ENCODE measurements at places on chromosomes 5 and 9. TPM values are rescaled to one million over a fixed set of nuclear protein-coding genes. Genes with fewer than 3 reads are reported as not detected.

Gene ACER2
- total RNA-seq: 4.9 TPM

Gene PCDHB2
- total RNA-seq: 3.1 TPM

Gene MLANA
- not detected for total RNA-seq

Gene ISL1
- not detected for total RNA-seq

Gene PCDHAC2
- total RNA-seq: 1.9 TPM

Gene TAF11L5
- total RNA-seq: not detected

Gene IL4
- not detected for total RNA-seq

Gene BNC2
- total RNA-seq: 22.0 TPM

Gene WDR31
- total RNA-seq: 2.1 TPM

DNA sequence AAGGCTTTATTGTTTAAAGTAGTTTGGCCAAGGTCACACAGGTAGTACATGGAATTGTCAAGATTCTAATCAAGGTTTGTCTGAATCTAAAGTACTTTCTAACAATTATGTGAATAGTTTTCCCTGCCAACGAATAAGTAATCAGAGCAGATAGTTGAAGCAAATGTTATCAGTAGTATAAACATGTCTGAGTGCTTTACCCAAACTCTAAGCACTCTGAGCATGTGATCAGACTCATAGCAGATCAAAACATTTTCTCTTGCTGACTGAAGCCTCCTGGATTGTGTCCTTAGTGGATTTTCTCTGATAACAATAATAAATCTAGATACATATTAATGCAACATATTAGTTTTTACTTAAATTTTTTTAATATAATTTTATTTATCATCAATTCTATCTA is 995.0 kb downstream of the EFNA5 start:
- DNase-seq: no peak

DNA sequence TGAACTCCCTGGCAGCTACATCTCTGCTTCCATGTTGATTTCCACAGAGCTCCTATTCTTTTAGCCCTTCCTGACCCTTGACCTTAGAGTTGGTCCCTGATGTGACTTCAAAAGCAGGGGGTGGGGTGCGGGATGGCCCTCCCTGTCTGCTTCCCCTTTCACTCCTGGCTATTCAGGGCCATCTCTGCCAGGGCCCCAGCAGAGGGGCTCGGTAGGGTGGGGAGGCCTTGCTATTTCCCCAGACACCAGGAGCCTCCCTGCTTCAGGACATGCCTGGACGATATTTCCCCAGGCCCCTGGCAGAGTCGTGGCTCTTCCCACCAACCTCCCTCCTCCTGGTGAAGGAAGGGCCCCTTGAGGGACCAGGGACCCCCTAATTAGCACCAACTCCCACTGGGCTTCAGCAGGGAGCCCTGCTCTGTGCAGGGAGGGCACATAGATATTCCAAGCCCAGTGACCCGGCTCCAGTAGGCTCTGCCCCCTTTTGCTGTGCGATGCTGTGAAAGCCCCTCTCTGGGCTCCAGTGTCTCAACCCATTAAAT is 17.3 kb downstream of the CORO2A start:
- DNase-seq: no peak

- DNase-seq: no peak
Observed at GRCh38 chr5:83148370-83148769, 71.0 kb downstream of the XRCC4 start.

- DNase-seq: no peak
Observed at GRCh38 chr5:21680196-21680595, 1172.9 kb downstream of the CDH12 start.

GRCh38 chr9:686321-686813 is 155.1 kb upstream of the DMRT1 start:
- DNase-seq: no peak

DNA sequence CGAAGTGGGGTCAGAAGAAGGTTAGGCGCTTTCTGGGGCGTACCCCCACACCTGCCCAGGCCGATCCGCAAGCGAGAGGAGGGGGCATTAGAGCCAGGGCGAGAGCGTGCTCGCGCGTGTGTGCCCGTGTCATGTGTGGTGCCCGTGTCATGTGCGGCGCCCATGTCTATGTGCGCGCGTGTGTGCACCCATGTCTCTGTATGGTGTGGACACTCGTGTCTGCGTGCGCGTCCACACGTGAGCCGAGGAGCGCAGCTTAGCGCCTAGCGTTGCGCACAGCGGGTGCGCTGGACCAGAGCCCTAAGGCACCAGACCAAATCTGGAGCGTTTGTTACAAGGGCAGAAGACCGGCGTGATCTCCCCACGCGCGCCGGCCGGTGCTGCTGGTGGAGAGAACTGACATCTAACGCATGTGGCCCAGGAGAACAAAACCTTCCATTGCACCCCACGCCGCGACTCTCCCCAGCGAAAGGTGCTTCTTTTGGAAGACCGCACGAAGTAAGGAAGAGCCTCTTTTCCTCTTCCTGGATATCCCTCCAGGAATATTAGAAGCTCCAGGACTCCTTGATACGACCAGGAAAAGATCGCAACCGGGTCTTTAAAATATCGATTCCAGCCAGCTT is 644 bp downstream of the NIM1K start:
- peak; percentile 76 for DNase-seq

GRCh38 chr5:68711293-68712200 is 382.3 kb upstream of the SLC30A5 start:
- no peak for DNase-seq

DNA sequence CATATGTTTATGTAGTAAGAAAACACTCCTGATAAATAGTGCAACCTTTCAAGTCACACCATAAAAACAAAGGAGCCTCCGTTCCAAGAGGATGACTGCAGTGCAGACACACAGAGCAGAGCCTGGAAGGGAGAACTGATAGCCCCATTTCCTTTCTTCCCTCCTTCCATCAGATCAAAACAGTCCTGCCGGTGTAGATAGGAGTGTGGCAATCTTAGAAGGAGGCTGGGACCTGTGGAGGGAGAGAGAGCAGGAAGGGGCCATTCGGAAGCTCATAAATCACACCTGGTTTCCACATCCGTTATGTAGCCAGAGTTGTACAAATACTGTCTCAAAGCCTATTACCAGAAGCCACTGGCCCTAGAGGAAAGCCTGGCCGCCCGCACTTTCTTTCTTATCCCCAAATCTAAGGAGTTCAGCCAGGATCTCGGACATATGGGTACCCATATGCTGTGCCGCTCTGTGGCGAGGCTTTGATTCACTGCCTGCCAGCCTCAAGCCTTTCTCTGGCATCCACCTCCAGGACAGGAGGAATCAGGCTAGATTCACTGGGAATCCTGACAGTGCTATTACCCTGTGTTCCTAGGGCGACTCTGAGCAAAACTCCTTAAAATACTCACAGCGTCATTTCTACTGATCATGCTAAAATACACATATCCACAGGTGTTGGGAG is 26.9 kb downstream of the DAP start:
- no peak for DNase-seq

- no peak for DNase-seq
Observed at GRCh38 chr5:172050080-172050479, 43.6 kb upstream of the FBXW11 start.

DNA sequence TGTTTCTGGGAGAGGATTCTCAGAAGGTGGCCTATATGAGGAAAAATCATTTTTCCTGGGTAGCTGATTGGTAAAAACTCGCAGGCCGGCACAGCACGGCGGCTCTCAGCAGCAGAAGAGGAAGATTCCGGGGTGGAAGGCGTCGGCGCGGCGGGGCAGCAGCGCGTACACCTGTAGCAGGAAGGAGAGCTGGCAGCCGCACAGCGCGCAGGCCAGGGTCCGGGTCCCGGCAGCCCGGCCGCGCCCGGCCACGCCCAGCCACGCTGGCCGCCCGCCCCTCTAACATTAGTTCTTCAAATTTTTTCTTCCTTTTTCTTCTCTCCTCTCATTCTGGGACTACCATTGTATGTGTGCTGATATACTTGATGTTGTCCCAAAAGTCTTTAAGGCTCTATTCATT is 24.8 kb upstream of the ZNF618 start:
- DNase-seq: no peak

DNA sequence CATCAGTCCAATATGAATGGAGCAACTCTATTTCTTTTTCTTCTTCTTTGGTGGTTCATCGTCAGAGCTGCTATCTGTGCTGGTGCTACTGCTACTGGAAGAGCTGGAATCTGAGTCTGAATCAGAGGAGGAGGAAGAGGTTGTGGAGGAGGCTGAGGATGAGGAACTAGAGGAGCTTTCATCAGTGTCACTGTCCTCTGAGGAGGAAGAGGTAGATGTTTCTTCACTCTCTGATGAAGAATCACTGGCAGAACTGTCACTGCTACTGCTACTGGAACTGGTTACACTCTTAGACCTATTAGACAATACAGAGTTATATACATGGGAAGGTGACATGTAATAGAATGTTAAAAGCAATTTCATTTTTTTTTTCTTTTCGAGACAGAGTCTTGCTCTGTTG is 27.8 kb downstream of the ZCCHC10 start:
- no peak for DNase-seq

- DNase-seq: no peak
Observed at GRCh38 chr9:99785010-99785590, 36.6 kb upstream of the NR4A3 start.

GRCh38 chr9:6929441-6930215 is 171.9 kb downstream of the KDM4C start:
- no peak for DNase-seq

- no peak for DNase-seq
Observed at GRCh38 chr5:114430532-114430931, 68.7 kb downstream of the KCNN2 start.

DNA sequence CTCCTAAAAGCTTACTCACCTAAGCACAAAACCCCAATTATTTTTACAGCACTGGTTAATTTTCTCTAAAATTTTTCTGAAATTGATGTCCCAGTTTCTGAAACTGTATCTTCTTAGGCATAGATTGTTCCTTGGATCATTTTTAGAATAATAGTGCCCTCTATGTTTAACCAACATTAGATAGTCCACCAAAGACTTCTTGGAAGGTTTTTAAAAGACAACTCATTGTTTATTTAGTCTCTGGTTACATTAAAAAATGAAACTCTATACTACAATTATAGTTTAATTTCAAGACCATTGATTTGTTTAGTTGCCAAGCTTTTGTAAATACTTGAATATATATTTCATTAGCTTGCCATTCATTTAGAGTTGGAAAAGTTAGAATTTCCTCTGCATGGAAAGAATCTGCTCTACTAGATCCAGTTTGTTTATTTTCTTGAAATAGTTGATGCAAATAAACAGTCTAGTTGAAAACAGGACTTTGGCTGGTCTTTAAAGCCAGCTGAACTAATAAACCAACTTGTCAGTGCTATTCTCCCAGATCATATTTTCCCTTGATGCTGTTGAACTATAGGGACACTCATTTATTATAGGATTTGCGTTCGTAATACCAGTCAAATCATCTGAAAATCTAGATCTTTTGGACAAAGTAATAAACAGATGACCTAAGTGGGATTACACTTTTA is 990.5 kb downstream of the TLE1 start:
- DNase-seq: no peak

- peak; percentile 28 for DNase-seq
Observed at GRCh38 chr5:543351-543750, 19.1 kb upstream of the SLC9A3 start.

- no peak for DNase-seq
Observed at GRCh38 chr9:16206518-16206917, 653.7 kb downstream of the CCDC171 start.

- DNase-seq: no peak
Observed at GRCh38 chr5:161311965-161312364, 234.6 kb downstream of the GABRB2 start.

- DNase-seq: no peak
Observed at GRCh38 chr5:79932510-79933504, 58.3 kb downstream of the MTX3 start.

DNA sequence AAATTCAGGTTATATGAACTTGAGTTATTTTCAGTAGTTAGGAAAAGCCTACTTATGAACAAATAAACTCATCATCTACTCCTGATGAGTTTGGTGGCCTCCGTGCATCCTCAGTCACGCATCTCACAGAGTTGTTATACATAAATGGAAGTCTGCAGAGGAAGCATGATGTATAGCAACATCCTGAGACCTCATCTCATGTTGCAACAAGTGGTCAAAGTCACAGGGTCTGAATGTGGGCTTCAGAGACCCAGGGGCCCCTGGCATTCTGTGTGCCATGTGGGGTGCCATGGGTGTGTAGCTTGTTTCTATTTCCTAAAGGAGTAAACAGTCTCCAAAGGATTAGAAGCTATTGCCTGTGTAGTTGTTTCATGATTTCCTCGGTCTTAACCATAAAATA is 216.5 kb downstream of the IRX2 start:
- no peak for DNase-seq

GRCh38 chr5:116666901-116667300 is 92.3 kb upstream of the SEMA6A start:
- no peak for DNase-seq

- no peak for DNase-seq
Observed at GRCh38 chr5:32828492-32828891, 117.4 kb downstream of the NPR3 start.

DNA sequence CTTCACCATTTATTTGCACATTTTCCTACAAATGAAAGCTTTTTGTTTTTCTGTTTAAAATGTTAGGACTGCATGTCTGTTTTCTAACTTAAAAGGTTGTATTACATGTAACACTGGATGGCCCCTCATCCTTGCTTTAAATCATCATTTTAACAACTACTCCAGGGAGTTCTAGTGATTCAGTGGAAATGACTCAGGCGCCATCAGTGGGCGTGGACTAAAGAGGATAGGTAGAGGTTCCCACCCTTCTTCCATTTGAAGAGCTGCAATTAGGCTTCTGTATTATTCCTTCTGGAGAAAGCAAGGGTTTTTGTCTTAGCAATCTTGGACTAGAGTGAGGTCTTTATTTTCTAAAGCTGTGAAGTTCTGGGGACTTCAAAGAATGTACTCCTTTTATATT is 213.7 kb downstream of the TMEM38B start:
- no peak for DNase-seq

- DNase-seq: no peak
Observed at GRCh38 chr5:32538031-32538547, 47.3 kb upstream of the SUB1 start.

DNA sequence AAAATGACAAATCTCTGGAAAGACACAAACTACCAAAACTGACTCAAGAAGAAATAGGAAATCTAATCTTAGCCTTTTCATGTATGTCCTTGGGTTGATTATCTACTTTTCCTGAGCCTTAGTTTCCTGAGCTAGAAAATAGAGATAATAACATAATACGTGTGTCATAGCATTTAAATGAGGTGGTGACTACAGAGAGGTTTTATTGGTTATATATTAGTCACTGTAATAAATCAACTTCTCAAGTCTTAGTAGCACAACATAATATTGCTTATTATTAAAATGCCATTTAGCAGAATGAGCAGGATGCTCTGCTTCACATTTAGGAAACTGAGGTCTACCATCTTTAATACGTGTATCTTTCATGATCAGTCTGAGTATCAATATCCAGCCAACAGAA is 7.1 kb upstream of the PJA2 start:
- no peak for DNase-seq

Measured in aorta (tissue), 5 donors.